ENCODE measurements at places on chromosomes 11 and 22.

DNA sequence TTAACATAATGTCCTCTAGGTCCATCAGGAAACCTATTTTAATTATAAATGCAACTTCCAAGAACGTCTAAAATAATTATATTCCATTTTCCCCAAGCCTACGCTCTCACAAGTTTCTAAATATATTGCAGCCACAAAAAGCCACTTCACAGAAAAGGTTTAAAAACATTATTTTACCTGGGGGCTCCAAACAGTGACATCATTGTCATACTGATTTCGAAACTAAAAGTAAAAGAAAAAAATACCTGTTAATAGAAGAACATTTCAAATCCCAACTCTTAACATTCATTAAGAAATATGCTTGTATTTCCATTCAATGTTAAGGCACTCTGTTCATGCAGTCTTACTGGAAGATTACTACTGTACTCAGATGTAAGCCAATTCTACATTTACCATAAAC, 1.4 kb downstream of the PSMA1 start:
- DNase-seq: no peak

DNA sequence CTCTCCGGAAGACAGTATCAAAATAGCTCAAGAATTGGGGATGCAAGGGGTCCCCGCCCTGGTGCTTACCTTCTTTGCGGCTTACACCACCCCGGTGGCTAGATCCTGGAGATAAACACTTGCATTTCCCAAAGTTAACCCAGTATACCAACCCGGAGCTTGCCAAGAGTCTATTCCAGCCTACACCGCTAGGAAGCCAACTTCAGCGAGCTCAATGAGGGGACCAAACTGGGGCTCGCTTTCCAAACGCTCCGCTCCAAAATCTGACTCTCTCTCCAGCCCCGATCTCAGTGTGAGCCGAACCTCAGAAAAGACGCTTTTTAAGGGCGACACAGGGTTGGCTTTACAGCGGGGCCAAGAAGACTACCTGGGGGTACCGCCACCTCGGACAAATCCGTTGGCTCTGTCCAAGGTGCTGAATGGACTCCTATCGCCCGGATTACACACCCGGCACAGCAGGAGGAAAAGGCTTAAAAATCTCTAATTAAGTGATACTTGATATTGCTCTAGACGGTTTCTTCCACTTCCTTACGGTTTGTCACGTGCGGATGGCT, 20.1 kb upstream of the BDNF start:
- DNase-seq: peak; percentile 23

GRCh38 chr11:85953491-85954143, 98.4 kb downstream of the CCDC83 start:
- no peak for DNase-seq

DNA sequence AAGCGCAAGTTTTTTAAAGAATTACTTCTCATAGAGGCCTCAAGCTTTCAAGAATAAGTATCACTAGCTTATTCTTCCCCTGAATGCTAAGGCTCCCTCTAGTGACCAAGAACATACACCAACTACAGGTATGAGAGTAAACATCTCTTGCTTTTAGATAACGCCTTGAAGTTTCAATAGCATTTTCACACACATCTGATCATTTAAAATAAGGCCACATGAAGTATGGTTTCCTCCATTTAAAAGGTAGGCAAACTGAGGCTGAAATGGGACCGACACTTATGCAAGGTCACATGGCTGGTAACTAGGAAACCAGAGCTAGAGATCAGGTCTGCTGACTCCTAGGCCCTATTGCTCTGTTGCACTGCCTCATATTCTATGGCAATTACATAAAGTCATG, 66.5 kb downstream of the CCDC34 start:
- DNase-seq: peak; percentile 39

GRCh38 chr22:17773606-17774205, 563 bp downstream of the BID start:
- DNase-seq: peak; percentile 68

- no peak for DNase-seq
Measured at GRCh38 chr11:63595296-63595695, 18.9 kb downstream of the PLAAT3 start.

GRCh38 chr11:42591841-42592240, 720.0 kb upstream of the API5 start:
- no peak for DNase-seq

GRCh38 chr11:44072757-44073658, 6.9 kb downstream of the ACCS start:
- no peak for DNase-seq

DNA sequence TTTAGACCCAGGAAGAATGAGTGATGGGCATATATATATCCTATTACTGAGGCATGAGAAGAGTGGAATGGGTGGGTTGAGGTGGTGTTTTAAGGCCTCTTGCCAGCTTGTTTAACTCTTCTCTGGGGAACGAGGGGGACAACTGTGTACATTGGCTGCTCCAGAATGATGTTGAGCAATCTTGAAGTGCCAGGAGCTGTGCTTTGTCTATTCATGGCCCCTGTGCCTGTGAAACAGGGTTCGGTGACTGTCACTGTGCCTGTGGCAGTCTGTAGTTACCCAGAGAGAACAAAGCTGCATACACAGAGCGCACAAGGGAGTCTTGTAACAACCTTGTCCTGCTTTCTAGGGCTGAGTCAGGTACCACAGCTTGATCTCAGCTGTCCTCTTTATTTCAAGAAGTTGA, 11.7 kb downstream of the LIMK2 start:
- DNase-seq: no peak

DNA sequence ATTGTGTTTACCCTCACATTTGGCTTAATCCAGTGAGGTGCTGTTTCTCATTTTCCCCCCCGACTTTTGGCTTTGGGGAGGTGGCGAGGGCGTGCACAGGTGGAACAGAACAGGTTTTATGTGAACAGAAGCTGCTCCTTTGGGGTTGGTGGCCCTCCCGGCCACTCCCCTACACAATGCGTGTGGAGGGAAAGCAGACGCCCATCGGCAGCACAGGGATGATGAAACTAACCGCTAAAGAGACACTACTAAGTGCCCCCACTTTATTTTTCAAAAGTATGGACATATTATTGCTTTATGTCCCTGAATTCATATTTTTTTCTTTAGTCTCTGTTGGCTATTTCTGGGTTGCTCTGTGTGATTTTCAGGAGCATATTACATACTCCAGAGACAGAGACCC, 160.9 kb downstream of the ENTHD1 start:
- no peak for DNase-seq

GRCh38 chr11:94909371-94909820, 64.0 kb downstream of the CWC15 start:
- no peak for DNase-seq

GRCh38 chr11:96303980-96304379, 39.0 kb downstream of the MAML2 start:
- DNase-seq: no peak

DNA sequence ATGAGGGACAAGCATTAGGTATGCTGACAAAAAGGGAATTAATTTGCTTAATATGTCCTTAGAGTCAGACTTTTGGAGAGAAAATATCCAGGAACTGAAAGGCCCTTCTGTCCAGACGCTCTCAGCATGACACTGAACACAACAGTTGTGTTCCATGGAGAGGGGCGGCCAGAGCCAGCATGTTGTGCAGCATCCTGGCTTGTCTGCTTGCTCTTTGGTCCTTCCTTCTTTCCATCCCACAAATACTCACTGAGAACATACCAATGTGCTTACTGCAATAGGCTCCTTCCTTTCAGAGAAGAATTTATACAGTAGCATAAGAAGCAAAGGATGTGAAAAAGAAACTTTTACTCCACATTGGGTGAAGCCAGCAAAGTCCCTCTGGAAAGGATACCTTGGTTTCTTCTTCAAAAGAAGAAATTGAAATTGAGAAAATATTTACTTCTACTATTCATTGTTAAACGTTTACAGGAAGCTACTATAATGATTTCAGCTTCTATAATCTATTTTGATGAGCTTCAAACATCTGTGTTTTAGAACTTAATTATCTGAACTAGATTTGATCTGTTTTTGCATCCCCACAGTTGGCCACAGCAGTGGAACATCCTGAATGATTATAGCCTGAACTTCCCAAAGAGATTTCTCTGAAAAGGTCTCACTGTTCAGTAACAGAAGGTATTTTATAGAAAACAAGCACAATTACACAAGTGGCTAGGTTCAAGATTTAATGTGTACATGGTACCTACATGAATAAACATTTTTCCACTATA, 304.1 kb upstream of the PITPNB start:
- no peak for DNase-seq

DNA sequence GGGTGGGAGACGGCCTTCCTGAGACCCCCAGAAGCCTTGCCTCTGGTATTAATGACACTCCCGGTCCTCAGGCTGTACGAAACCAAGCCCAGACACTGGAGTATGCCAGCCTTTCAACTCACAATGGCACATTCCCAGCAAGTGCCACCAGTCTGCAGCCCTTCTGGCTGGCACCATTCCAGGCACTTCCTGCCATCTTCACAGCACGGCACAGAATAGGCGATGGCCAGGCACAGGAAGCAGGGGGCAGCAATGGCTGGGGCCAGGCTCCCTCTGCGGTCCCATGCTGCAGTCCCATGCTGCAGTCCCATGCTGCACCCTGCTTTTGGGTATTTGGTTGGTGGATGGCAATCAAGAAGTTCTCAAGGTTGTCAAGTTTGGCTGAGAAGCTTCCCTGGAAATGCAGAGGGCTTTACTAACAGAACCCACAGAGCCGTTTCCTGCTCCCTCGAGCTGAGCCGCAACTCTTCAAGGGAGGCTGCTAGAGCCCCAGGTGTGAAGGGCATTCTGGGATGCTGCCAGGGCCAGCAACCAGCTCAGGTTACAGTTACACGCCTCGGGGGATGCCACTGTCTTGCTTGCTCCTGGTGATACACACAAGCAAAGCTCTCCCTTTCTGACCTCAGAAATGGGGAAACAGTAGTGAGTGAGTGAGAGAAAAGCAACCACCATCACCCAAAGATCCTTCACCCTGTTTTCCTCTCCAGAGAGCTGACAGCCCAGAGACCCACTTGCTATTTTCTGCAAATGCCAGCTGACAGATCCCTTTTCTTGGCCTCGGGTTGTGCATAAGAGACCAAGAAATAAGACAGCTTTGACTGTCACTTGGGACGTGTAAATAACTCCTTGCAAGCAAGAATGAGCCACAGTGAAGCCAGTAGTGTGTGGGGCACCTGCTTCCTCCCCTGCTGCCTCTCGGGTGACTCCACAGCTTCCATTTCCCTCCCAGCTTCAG, 23.9 kb downstream of the LRFN4 start:
- no peak for DNase-seq

GRCh38 chr11:70005107-70005818, 72.9 kb upstream of the ANO1 start:
- no peak for DNase-seq

- DNase-seq: no peak
Measured at GRCh38 chr11:2778630-2779498, 79.1 kb upstream of the KCNQ1OT1 start.

DNA sequence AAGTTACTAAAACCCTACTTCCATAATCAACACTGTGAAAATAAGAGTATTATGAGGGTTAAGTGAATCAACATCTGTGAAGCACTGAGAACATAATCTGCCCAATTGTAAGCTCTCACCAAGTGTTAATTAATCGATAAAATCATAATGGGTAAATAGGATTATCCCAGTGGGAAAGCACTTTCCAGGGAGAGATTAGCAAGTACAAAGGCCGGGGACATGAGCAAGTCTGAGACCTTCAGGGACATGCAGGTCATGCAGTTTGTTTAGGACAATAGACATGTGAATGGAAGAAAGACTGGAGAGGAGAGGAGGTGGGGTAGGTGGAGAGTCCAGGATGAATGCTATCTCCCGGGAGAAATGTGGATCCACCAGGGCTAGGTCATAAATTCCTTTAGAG, 57.8 kb upstream of the FIBIN start:
- DNase-seq: no peak

DNA sequence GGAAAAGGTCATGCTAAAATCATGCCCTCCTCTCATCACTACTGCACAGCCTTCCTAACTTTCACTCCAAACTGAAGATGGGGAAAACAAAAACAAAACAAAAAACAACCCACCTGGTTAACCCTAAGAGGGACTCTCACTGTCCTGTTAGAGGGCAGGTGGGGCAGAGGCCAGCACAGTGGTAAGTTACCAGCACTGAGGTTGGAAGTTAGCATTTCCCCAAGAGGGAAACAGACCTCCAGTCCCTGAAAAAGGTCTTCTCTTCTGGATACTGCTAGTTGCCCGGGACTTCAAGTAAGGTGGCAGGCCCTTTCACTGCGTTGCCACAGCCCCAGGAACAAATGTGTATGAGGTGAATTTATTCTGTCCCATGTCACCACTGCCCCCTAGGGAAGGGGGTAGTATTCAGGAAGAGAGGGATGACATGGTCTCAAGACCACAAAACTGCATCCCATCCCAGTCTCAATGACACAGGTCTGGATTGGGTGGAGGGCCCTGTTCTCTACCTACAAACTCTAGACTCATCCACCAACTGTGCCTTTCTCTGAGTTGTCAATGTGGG, 792 bp upstream of the ADAMTS8 start:
- no peak for DNase-seq

DNA sequence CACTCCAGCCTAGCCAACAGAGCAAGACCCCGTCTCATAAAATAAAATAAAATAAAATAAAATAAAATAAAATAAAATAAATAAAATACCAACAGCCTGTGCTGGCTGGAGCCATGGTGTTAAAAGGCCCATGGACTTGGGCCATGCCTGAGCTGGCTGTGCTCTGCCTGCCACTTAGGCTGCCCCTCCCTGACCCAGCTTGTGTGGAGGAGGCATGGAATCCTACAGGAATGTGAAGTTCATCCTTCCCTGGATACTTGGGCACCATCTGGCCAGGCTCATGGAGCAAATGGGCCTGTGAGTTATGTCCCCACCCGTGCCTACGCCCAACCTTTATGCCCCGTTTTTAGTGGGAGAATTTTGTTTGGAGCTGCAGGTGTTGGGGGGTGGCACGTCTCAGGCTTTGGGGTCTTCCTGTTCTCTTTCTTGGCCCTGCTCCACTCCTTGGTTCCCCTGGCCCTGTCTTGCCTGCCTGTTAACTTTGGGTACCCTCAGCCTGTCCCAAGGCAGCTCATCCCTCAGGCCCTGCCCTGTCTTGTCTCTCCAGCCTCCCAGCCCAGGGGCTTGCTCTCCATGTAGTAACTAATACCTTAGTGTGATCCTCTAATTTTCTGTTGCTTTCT, 51.3 kb downstream of the BCR start:
- no peak for DNase-seq

- DNase-seq: peak; percentile 18
Measured at GRCh38 chr11:63840356-63841060, 1.6 kb downstream of the MARK2 start.

DNA sequence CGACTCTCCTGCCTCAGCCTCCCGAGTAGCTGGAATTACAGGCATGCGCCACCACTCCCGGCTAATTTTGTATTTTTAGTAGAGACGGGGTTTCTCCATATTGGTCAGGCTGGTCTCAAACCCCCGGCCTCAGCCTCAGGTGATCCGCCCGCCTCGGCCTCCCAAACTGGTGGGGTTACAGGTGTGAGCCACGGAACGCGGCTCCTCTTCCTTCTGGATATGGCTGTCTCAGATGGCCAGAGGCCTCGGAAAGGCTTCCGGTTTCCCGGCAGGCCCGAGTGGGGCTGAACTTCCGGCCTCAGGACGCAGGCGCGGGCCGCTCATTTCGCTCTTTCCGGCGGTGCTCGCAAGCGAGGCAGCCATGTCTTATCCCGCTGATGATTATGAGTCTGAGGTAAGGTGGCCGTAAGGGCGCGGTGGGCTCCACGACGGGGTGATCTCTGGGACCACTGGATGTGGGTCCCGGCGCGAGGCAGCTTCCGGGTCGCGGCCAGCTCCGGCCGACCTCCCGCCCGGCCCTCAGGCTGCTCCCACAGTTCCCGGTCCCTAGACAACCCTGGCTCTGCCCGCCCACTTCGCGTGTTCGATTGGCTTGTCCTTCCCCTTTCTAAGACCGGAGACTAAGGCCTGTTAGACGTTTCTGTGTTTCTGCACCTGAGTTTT, at the start of gene EIF3L:
EIF3L (plus strand) TSS at position 331 of the 663 bp plus-strand sequence; CDS start at position 362, 31 bp downstream.
- DNase-seq: peak; percentile 95

GRCh38 chr11:2090172-2091111, 48.7 kb downstream of the IGF2 start:
- no peak for DNase-seq
